ENCODE measurements at places on chromosomes 5 and 9. TPM values are rescaled to one million over a fixed set of nuclear protein-coding genes. Genes with fewer than 3 reads are reported as not detected.

DNA sequence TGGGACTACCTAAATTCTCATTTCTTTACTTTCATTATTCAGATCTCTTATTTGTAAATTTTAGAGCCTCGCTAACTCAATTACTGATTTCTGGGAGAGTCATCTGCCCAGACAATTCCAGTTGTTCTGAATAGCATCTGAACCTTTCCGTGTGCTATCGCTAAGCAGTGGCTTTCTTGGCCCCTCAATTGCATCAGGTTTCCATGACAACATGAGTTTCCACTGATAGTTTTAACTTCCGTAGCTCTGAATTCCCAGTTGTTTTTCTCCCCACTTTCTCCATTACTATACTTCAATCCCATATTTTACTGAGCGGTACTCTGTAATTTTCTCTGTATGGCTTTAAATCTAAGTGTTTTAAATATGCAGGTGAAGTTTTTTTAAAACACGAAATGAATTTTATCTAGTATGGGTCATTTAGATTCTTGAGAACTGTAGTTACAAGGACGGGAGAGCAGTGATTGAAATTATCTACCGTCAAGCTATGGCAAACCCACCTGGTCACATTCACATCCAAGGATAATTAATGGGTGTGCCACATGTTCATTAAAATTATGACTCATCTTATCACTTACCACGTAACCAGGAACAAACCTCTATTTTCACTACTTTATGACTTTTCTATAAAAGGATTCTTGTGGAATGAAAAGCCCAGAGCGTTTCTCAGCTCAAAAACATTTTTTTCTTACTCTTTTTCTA lies 223.5 kb upstream of the PCSK5 start:
- no peak for DNase-seq

DNA sequence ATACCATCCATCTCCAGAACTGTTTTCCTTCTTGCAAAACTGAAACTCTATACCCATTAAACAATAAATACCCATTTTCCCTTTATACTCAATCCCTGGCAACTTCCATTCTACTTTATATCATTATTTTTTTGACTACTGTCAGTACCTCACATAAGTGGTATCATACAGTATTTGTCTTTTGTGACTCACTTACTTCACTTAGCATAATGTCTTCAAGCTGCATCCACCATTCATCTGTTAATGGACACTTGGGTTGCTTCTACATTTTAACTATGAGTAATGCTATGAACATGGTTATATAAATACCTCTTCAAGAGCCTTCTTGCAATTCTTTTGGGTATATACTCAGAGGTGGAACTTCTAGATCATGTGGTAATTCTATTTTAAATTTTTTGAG lies 11.6 kb upstream of the TYRP1 start:
- no peak for DNase-seq

DNA sequence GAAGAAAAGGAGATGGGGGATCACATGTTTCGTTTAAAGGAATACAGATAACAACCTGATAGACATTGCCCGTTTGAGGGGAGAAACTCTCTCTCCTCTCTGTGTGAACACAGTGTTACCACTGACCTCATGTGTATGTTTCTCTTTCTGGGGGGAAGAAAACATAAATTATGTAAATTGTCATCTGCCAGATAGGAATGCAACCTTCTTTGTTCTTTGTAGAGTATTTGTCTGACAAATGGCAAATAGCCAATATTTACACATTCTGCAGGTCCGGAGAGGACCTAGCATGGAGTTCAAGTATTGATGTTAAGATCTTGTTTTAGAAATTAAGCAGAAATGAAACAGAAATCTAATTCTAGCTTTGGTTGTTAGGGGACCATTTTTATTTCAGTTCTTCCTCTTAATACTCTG lies 276.3 kb downstream of the SAXO1 start:
- DNase-seq, result no peak

DNA sequence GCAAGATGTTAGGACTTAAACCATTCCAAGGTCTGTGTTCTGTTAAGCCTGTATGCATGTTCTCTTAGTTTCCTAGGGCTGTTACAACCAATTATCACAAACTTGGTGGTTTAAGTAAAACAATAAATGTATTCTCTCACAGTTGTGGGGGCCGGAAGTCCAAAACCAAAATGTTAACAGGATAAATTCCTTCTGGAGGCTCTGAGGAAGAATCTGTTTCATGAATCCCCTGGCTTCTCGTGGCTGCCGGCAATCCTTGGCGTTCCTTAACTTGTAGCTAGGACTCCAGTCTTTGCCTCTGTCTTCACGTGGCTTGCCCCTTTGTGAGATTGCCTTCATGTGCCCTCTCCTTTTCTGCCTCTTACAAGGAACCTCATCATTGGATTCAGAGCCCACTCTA lies 30.4 kb downstream of the FEM1C start:
- no peak for DNase-seq

GRCh38 chr5:164345853-164346252 lies 840.4 kb downstream of the MAT2B start:
- DNase-seq, result no peak

DNA sequence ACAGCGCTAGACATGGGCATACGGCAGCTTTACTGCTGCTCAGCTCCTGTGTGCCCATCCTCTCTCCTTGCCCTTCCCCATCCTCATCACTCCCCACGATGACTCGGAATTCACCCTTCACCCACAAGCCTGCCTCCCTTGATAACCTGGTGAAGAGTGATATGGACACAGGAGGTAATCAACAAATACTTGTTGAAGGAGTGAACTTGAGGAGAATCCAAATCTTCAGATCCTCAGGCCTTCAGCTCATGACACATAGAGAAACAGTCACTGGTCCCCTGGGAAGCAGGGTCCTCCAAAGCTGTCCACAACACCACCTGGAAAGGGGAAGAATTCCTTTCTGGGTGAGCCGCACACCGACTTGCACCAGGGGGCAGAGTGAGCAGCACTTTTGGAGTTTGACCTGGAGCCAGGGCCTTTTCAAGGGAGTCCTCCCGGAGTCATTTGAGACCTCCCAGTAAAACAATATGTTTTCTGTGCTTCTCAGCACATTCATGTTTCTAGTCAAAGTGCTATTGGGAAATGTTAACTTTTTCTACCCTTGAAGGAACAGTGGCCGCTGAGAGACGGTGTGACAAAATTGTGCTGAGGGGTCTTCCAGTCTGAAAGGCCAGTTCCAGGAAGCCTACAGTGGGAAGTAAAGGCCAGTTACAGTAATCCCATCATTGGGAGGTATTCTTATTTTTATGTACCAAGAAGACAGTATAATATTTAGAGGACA lies 332.3 kb downstream of the CWC27 start:
- peak; percentile 78 for DNase-seq

- no peak for DNase-seq
Measured at GRCh38 chr5:153565822-153566221, 75.4 kb downstream of the GRIA1 start.

- DNase-seq, result no peak
Measured at GRCh38 chr9:123112015-123112975, 78.8 kb downstream of the GPR21 start.

GRCh38 chr9:133137451-133138231 lies 16.6 kb upstream of the RALGDS start:
- no peak for DNase-seq

DNA sequence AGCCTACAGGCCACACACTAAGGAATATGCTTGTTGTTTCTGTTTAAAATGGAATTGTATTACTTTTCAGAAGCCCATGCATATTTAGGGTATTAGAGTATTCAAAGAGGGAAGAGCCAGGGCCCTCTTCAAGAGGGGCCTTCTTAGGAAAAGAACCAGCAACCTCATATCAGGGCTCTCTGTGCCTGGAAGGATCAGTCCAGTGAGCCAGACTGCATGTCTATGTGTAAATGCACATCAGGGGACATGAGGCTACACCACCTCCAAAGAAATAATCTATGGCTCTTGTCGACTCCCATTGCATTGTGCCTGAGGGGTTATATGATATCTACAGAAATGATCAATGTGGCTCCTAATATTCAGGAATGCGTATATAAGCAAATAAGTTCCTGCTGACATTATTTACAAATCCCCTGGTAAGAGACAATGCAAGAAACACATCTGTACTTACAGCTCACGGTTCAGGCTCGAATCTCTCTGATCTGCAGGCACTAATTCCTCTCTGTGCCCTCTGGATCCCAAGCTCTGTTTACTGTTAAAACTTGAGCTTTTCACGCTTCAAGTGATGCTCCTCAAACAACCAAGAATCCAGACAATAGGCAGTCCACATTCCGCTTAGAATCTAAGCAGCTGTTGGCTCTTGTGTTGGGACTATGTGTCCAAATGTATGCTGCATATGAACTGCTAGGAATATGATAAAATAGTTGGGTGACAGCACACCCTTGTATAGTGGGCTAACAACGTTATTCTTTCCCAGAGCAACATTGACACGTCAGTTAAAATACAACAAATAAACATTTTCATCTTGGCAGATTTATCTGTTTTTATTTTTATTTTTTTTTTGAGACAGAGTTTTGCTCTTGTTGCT lies 150.2 kb upstream of the KLF9 start:
- no peak for DNase-seq

DNA sequence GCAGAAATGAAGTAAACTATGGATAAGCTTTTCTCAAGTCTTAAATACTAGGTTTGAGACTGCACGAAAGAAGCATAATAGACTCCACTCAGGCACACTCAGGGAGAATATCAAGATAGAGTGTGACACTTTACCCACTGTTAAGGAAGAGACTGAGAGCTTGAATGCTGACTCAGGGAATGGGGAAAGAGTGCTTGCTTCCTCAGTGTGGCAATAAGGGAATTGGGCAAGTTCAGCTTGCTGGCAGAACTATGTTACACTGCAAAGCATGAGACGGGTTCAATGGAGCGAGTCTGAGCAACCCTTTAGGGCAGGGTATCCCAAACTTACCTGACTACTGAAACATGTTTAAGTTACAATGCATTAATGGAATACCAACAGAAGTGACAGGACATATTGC lies 237.7 kb upstream of the MEF2C start:
- no peak for DNase-seq

GRCh38 chr9:133278161-133279114 lies 3.4 kb upstream of the ABO start:
- DNase-seq, result no peak

DNA sequence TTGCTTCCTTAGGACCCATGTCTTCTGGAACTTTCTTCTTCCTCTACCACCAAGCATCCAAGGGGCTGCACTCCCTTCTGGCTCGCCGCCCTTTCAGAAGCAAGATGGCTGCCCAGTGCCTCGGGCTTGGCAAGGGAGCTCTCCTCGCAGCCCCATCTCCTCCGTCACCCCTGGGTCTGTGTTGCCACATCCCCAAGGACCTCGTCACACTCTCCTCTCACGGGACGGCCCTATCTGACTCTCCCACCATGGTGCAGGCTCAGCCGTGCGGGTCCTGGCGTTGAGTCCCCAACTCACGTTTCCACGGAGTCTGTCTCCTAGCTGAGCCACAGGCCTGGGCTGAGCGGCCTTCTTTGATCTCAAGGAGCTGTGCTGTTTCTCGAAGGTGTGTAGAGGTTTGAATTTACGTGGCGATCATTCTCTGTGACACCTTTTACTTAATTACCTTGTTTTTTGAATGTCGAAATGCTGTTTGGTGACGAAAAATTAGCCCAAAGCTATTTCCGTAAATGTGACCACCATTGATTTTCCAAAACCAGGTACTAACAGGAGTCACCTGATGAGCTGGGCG lies 15.0 kb upstream of the SCGB3A1 start:
- DNase-seq, result no peak

DNA sequence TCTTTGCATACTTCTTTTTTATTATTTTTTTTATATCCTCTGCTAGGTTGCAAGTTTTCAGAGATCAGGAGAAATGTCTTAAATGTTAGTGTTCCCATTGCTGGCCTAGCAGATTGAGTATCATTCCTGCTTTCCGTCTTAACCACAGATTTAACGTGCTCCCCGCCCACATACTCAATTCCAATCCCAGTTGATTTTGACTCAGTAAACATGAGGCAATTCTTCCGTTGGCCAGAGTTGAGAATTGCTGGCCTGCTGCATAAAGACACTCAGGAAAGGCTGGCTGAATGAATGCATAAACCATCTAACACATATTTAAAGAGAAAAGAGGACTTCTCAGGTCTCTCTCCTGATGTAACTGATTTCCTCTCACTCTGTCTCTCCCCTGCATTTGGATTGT lies 46.8 kb upstream of the PLPP6 start:
- DNase-seq, result no peak

GRCh38 chr5:120841830-120842229 lies 377.7 kb downstream of the PRR16 start:
- DNase-seq, result no peak

DNA sequence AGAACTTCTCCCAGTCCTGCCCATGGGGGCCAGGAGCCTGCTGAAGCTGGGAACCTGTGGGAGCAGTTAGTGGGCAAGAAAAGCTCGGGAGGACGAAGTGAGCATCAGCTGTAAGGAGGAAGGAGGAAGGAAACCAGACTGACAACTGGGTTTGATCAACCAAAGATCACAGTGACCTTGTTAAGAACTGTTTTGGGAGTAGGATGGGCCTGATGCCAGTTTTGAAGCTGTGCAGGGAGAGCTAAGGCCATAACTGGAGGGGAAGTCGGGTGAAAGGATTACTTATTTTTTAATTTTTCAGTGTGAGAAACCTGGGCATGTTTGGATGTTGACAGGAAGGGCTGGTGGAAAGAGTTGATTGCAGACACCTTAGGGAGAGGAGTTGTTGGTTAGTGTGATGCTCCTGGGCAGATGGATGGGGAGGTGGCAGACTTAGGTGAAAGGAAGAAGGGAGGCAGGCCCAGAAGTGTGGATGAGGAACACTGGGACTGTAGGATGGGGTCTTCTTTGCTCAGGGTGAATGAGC lies 58.3 kb upstream of the KLF4 start:
- DNase-seq, result no peak

DNA sequence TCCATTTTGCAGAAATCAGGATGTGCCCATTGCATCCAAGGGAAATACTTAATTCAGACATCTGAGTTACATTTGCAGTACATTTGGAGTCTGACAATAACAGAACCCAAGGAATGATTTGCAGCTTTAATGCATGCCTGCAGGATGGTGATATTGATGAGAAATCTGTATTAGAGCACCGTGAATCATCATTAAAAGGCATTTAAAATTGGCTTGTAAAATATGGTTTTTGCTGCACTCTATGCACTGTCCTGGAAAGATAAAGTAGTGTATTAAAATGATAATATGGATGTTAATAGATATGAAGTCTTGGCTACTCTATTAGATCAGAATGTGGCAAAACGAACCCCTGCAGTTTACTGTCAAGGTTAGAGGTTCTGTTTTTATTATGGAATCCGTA lies 556.9 kb downstream of the MAT2B start:
- no peak for DNase-seq

DNA sequence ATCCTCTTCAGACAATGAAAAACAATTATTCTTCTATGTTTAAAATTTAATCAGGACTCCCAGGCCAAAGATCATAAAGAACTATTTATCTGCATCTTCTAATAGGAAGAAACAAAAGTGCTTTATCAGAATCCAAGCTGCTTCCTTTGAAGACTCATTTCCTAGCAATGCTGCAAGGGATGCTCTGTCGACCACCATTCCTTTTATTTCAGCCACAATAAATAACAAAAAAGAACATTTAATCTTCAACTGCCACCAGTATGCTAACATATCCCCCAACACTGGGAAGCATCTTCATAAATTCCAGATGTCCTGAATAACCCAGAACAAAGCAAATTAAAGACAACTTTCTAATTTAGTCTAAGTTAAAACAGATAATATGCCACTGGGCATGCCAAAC lies 68.7 kb downstream of the PKD2L2 start:
- no peak for DNase-seq

FOXI1 gene
- total RNA-seq, result not detected

TTLL11 gene
- total RNA-seq, result 0.86 TPM

CHD1 gene
- 50.8 TPM for total RNA-seq

FOXD4L6 gene
- total RNA-seq, result 0.13 TPM

OCLN gene
- 76.3 TPM for total RNA-seq

LIX1 gene
- total RNA-seq, result 0.26 TPM

Measured in H1 (cell line).